ENCODE measurements at places on chromosomes 1 and 21.

- DNase-seq = no peak
These were observed 10.7 kb downstream of the LYPLAL1 start for GRCh38 chr1:219184337-219184736.

GRCh38 chr1:111878091-111878490 is 111.4 kb downstream of the KCND3 start:
- DNase-seq = no peak

- no peak for DNase-seq
These were observed 88.1 kb upstream of the C1orf21 start for GRCh38 chr1:184298440-184299405.

DNA sequence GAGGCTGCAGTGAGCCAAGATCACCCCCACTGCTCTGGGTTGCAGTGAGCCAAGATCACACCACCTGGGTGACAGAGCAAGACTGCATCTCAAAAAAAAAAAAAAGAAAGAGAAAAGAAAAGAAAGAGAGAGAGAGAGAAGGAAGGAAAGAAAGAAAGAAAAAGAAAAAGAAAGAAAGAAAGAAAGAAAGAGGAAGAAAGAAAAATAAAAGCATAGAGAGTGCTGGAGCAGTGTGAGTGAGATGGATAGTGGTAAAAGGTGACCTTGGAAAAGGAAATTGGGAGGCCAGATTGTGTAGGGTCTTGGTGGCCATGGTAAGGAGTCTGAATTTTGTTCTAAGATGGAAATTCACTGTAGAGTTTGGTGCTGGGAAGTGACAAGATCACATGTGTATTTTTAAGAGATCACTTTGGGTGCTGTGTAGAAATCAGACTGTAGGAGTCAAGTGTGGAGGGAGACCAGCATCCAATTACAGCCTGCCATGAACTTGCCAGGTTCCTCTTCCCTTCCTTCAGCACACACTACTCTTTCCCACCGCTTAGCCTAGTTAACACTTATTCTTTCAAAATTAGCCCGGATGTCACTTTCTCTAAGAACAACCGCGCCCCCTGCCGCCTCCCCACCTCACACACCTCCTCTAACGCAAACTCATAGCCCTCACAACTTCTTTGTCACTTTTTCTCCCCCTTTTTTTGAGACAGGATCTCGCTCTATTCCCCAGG is 17.9 kb downstream of the MTX1 start:
- peak; percentile 80 for DNase-seq

- DNase-seq = no peak
These were observed 136.7 kb downstream of the CENPF start for GRCh38 chr1:214739621-214740238.

GRCh38 chr1:82755671-82756070 is 954.9 kb downstream of the ADGRL2 start:
- no peak for DNase-seq

GRCh38 chr21:42004406-42005199 is 5.6 kb downstream of the ZBTB21 start:
- no peak for DNase-seq

DNA sequence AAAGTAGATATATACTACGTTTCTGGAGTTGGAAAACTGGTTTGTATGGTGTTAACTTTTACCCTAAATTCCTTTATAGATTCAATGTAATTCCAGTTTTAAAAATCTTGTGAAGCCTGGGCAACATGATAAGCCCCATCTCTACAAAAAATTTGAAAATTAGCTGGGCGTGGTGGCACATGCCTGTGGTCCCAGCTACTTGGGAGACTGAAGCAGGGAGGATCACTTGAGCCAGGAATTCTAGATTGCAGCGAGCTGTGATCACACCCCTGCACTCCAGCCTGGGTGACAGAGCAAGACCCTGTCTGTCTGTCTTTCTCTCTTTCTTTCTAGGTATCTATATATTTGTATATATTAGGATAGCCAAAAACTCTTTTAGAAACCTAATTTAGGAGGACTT is 141.9 kb downstream of the CLEC20A start:
- no peak for DNase-seq

- DNase-seq = no peak
These were observed 128.1 kb downstream of the HHAT start for GRCh38 chr1:210456731-210457255.

DNA sequence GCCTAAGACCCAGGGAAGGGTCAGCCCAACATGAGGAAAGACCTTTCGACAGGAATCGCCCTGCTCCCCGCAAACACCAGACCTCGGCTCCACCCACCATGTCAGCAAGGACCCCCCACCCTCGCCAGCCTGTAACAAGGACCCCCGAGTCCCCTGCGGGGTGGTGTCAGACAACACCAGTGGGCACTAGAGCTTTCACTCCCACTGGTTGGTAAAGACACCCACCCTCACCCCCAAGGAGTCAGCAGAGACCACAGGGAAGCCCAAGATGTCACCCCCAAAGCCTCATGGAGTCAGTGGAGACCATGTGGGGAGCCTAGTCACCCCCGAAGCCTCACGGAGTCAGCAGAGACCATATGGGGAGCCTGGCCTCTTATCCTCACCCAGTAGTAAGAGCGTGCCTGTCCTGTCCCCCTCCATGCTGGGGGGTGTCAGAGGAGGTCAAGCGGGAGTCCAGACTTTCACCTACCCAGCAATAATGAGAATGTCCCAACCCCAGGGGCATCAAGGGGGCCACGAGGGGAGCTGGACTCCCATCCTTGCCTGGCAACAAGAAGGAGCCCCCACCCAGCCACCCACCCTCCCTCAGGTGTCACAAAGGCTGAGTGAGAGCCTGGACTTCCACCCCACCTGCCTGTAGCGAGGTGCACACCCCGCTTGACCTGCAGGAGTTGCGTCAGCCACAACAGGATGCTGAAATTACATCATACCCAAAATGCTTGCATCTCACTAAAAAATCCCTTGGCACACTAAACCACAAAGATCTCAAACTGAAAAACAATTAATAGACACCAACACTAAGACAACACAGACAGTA is 24.8 kb downstream of the SLC19A1 start:
- no peak for DNase-seq

DNA sequence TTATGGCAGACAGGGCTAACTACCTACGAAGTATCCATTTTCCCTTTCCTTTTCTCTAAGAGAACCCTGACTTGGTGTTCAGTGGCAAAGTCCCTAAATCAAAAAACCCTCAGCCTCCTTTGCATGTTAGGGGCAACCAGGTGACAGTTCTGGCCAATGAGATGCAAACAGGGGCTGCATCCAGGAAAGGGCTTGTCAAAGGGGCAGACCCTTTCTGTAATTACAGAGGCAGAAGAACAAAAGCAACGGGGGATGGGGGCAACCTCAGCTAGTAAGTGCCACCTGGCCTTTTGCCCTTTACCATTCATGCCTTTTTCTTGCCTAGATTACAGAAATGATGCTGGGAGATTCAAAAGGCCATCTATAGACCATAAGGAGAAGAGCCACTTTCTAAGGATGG is 34.4 kb downstream of the GLUL start:
- DNase-seq = no peak

GRCh38 chr1:87328272-87329050 is at the start of gene LMO4:
TSS of gene LMO4 (plus strand) at chr1:87328880. CDS start at chr1:87332016, 3,136 bp downstream.
- DNase-seq = peak; percentile 71

GRCh38 chr21:14991957-14992356 is 72.8 kb downstream of the NRIP1 start:
- no peak for DNase-seq

GRCh38 chr1:179322557-179322956 is 29.0 kb downstream of the SOAT1 start:
- DNase-seq = no peak

All from NCI-H187 (cell line).